Left renal pelvis (tissue), 4 donors: ENCODE measurements at places on chromosomes 3 and 15.

GRCh38 chr3:125353659-125354058, 21.5 kb downstream of the ZNF148 start:
- DNase-seq, result no peak

DNA sequence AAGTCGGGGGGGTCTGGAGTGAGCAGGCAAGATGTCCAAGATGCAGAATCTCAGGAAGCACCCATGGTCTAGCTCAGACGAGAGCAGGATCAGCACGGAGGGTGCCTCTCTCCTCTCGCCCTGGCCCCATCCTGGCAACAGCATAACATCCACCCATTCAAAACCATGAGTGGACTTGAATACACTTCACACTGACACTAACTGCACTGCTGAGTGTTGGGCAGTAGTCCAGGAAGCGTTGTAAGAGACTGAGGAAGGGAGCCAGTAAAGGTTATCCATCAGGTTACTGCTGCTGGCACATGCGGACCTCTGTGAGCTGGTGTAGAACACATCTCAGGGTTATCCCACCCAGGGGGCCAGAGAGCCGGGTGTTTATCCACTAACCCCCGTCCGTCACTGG, 131.0 kb upstream of the TOPAZ1 start:
- no peak for DNase-seq

- no peak for DNase-seq
Observed at GRCh38 chr3:106007512-106007911, 138.7 kb upstream of the CBLB start.

DNA sequence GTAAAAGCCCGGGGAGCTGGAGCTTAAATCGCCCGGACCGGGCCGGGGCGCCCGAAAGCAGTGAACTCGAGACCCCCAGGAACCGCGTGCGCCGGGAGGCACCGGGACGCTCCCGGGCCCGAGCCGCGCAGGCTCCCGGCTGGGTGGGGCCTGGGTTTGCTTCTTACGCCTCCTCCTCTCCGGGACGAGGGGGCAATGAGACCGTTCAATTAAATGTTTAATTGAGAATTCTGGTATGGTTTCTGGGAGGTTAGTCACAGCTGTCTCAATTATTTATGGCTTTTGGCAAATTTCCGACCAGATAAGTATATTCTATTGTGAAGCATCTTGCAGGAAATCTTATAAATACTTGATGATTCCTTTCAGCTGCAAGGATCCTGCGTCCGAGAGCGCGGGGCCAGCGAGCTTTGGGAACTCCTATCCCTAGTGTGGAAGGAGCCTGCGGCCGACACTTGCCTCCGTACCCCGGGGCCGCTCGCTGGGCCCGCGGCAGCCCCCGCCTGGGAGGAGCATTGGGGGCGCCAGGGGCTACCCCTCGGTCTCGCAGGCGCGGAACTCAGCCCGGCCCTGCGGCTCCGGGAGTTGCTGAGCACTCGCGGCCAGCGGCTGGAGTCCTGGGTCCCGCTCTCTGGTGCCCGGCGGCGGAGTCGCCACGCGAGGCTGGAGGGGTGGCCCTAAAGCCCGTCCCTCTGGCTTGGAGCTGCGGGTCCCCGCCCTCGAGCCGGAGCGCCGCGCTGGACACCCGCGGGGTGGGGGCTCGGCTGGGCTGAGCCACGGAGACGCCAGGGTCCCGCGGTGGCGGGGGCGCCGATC, 10.3 kb downstream of the ISL2 start:
- no peak for DNase-seq

GRCh38 chr3:41684797-41685735, 276.8 kb downstream of the ULK4 start:
- no peak for DNase-seq

- DNase-seq, result no peak
Observed at GRCh38 chr3:63364495-63364894, 86.4 kb downstream of the SYNPR start.

GRCh38 chr3:146817704-146818103, 212.6 kb upstream of the PLSCR5 start:
- DNase-seq, result no peak

- DNase-seq, result no peak
Observed at GRCh38 chr15:88069561-88069960, 187.0 kb downstream of the NTRK3 start.

DNA sequence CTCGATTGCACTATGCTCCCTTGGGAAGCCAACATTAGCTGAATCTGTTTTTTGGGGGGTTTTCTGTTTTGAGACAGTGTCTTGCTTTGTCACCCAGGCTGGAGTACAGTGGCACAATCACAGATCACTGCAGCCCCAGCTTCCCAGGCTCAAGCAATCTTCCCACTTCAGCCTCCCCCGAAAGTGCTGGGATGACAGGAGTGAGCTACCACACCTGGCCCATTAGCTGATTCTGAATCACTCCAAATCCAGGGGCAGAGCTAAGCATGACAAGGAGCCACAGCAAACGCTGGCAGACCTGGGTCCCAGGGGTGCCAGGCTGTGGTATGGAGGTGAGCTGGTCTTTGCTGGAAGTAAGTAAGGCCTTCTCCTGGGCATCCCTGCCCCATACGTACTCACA, 18.9 kb downstream of the POC1A start:
- DNase-seq, result no peak

DNA sequence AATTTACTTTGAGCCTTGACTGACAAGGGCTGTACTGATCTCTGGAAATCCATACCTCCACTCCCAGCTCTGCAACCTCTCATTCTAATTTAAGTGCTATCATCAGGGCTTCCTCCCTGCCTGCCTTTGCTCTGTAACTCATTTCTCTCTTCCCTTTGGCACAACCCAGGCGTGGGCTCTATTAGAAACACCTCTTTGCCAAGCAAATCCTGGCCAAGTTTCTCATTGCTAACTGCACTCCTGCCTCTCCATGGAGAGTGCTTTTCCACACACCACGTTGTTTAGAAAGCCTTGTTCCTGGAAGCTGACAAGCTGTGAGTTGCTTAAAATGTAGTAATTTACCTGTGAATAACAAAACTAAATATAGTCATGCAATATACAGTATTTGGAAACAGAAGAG, 20.1 kb upstream of the FSTL1 start:
- DNase-seq, result no peak

GRCh38 chr3:170144437-170144843, 37.1 kb downstream of the PHC3 start:
- DNase-seq, result no peak

DNA sequence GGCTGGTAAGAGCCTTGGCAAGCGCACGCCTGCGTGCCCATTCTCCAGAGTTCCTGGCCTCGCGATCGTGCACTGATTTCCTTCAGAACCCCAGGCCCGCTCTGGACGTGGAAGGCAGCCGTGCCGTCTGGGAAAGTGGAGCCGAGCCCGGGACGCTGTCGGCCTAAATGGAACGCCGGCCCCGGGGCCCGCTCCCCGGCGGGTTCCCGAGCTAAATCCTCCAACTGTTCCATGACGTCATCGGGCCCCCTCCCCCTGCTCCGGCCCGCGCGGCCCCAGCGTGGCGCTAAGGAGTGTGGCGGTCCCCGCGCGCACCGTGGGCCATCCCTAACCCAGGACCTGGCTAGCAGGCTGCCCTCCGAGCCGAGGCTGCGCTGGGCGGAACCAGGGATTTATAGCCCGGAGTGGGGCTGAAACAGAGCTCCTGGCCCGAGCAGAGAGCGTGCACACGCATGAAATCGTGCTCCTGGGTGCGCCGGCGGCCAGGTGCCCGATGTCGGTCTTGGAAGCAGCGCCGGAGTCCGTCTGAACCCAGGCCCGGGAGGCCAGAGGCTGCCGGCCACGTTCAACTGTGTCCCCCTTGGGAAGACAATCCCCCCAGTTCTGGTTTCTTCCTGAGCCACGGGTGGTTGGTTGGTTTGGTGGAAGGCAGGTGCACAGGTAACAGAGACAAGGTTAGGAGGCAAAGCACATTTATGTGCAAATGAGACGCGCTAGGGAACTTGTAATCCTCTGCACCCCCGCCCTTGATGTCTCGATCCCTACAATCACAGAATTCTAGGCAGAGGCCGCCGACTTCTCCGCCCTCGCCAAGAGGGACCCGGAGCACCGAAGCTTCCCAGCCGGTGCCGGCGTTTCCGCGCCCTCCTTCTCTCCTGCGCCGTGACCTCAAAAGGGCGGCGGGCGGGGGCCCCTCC, 84.9 kb upstream of the ETV5 start:
- DNase-seq, result no peak

GRCh38 chr3:138188013-138188730, 1.1 kb downstream of the ARMC8 start:
- no peak for DNase-seq

GRCh38 chr3:50472958-50473357, 30.5 kb downstream of the CACNA2D2 start:
- DNase-seq, result no peak

GRCh38 chr3:30862004-30862403, 32.5 kb downstream of the GADL1 start:
- no peak for DNase-seq

DNA sequence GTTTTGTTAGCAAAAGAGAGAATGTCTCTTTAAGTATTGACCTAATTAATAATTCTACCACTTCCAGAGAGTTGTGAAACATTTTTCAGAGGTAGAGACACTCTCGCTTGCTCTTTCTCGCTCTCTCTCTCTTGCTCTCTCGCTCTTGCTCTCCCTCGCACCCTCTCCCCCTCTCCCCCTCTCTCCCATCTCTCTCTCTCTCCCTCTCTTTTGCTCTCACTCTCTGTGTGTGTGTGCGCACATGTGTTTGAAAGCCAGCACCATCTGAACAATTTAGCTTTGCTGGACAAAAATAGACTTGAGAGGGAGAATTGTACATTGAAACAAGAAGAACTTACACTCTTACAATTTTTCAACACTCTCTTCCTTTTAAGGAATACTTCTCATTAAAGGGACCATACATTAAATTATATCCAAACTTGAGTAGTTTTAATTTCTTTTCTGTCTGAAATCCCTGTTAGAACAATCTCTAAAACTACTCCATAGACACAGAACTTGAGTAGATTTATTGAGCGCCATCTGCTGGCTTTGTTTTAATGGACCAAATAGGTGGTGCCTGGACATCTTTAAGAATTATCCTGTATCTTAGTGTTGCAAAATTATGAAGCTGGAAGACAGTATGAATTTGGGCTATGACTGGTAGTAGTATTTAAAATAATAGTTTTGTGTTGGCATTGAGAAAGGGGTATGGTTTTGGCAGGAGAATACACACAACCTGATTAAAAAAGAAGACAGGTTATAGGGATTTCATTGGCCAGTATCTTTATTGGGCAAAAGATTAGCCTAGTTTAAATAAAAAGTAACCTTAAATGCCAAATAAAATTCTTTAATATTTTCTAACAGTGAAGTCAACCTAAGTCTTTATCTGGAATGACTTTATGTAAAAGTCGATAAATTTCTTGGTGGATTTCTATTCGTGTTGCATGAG, 124.6 kb downstream of the AKAP13 start:
- DNase-seq, result no peak

GRCh38 chr3:106184540-106185457, 316.0 kb upstream of the CBLB start:
- DNase-seq, result no peak

- DNase-seq, result no peak
Observed at GRCh38 chr3:184801241-184801785, 10.7 kb upstream of the VPS8 start.

DNA sequence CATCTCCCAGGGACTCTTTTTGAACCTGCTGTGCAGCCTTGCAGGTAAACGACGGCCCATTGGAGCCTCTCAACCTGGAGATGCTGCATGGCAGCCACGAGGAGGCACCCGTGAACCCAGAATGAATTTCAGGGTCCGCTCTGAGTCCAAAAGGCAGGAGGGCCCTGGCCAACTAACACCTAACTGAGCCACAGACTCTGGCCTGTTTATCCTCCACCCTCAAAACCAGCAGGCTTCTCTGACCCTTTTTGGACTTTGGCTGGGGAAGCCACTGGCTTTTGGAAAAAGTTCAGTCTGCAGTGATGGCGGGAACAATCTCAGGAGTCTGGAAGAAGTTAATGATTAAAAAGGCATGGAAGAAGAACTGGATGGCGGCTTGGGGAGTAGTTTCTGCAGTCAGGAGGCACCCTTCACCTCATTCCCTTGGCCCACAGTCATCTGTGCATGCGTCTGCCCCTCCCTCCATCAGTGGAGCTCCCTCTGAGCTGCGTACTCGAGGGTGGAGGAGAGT, 4.1 kb downstream of the PXYLP1 start:
- DNase-seq, result no peak

GRCh38 chr3:157671656-157672055, 168.4 kb upstream of the VEPH1 start:
- no peak for DNase-seq

- DNase-seq, result no peak
Observed at GRCh38 chr15:88894348-88894818, 961 bp downstream of the HAPLN3 start.

DNA sequence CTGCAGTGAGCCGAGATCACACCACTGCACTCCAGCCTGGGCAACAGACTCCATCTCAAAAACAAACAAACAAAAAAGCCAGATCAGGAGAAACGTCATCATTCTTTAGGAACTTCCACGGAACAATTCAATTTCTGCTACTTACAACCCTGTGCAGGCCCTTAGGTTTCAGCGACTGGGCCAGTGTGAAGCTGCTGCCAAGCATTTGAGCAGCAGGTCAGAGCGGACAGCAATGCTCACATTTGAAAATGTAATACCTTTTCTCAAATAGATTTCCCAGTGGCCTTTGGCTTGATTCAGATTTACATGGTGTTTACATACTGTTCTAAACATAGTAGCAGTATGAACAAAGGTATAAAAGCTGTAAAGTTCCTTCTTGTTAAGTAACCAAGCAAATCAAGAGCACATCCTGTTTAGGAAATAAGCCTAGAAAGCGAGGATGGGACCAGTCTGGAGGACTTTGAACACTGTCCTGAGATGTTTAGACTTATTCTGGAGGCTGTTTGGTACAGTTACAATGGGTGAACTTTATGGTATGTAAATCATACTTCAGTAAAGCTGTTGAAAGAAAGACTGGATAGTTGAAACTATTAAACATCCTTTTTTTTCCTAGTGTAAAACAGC, 141.2 kb downstream of the HCN4 start:
- DNase-seq, result no peak

DNA sequence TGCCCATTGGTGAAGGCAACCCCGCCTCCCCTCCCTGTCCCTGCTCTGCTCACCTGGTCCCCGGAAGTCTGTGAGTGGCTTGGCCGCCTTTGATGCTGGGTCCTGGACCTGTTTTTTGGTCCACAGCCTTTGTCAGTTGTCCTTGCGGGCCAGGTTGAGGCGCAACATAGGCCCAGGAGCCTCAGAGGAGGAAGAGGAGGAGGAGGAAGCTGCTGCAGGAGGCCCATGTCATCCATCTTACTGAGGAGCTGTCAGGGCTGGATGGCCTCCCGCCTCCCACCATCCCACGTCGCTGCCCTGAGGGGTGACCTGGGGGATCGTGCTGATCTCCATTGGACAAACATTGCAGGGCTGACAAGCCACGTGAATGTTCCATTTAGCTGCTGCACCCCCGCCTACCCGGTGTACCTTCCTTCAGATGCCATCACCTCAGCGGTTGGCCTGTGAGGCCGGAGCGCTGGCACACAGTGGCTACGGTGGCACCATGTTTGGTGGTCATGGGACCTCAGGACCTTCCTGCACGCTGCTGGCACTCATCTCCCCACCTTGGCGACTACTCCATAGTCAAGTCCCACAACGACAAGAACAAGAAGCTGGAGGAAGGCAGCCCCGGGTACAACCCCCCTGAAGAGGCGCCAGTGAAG, 106.3 kb downstream of the SMAD6 start:
- DNase-seq, result no peak

- no peak for DNase-seq
Observed at GRCh38 chr3:122067214-122067550, 12.0 kb downstream of the CD86 start.

- DNase-seq, result no peak
Observed at GRCh38 chr3:134352031-134352671, 22.1 kb downstream of the AMOTL2 start.
